Left renal cortex interstitium (tissue), 4 donors: ENCODE measurements at places on chromosomes 16 and 17. TPM values are rescaled to one million over a fixed set of nuclear protein-coding genes. Genes with fewer than 3 reads are reported as not detected.

DNA sequence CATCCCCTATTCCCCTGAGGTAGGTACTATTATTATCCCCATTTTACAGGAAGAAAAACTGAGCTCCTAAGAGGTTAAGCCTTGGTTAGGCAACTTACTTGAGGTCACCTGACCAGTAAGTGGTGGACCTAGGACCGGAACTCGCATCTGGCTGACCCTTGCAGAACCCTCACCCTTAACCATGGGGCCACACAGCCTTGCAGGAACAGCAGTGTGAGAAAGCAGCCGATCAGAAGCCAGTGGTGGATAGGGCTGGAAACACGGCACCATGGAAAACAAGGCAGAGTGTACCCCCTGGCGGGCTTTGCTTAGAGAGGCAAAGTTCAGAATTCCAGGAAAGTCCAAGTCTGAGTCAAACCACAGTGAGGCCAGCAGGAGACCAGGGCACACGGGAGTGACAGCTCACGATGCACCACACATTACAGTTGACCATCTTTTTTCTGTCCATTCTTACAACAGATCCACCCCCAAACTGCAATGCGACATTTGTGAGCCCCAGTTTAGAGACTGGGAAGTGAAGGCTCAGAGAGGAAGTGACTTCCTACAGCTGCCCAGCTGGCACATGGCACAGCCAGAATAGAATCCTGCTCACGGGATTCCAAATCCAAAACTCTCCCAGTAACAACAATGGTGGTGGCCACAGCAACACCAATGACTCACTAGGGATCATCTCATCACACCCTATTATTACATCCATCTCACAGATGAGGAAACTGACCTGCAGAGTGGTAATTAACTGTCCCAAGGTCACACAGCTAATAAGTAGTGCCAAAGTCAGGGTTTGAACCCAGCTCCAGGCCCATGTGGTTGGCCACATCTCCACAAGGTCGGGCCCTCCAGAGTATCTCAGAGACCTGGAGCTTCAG, 20.3 kb downstream of the KIFC3 start:
- no peak for DNase-seq

GRCh38 chr16:88358023-88358420, 24.7 kb upstream of the ZNF469 start:
- no peak for DNase-seq

DNA sequence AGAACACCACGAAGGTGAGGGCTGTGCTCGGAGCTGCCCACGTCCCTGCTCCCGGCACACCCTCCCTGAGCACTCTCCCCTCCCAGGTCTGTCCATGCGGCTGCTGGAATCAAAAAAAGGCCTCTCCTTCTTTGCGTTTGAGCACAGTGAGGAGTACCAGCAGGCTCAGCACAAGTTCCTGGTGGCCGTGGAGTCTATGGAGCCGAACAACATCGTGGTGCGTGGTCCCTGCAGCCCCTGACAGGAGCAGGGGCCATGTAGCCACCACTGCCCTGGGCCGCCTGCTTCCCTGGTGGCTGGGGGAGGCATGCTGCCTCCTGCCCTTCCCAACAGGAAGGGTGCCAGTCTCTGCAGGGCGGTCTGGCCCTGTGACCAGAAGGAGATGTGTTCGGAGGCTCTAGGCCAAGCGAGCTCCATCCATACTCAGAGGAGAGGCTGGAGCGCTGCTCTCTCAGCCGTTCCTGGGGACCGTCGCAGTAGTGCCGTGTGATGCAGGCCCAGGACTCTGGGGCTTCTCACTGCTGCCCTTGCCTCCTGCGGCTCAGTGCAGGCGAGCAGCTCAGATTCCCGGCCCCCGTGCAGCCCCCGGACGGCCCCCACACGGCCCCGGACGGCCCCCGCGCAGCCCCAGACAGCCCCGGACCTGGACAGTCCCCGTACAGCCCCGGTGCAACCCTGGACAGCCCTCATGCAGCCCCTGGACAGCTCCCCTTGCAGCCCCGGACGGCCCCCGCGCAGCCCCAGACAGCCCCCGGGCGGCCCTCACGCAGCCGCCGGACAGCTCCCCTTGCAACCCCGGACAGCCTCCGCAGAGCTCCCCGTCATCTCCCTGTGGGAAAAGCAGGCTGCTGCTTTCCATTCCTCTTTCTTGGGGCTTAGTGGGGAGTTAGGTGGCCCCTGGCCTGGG, 20.5 kb downstream of the TCF25 start:
- no peak for DNase-seq

The KRTAP1-5 gene
- not detected for polyA plus RNA-seq

DNA sequence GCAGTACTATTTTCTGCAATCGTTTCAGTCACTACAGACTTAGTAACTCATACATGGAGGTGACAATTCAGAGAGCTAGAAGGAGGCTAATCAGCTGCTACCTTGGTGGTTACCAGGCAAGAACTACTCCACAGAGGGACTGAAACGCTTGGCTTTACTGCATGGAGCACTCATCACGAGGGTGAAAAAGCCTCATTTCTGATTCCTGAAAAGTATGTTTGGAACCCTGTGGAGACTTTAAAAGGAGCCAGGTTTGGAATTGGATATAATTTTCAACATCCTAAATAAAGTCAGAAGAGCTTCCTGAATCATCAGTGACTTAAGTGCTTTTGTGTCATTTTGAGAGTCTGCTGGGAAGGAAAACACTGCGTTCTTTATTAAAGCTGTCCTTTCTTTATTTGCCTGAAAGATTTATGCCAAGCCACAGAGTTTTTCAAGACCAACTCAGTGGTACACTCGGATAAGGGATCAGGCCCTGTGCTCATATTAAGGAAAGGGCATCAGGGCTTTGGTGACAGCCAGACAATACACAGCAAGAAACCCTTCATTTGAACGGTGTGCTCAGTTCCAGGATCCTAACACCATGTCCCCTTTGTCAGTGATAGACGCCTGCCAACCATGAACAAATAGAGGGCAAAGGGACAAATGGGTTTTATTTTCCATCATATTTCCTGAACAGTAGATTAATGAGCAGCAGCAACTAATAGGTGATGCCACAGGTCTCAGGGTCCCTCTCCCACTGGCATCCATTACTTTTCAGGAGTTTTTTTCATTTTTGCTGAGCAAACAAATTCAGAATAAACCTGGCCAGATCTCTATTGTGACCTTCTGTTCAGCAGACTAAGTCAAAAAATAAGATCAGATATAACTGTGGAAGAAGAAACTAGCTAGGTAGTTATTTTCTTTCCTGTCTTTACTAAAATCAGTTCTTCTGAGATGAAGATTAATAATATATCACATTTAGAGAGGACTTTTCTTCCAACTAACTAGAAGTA, 80.5 kb upstream of the CLEC18B start:
- no peak for DNase-seq

GRCh38 chr17:70654706-70655105, 485.4 kb downstream of the KCNJ2 start:
- DNase-seq: no peak

- no peak for DNase-seq
These were observed 54.9 kb downstream of the RGS9 start for GRCh38 chr17:65191811-65192740.

DNA sequence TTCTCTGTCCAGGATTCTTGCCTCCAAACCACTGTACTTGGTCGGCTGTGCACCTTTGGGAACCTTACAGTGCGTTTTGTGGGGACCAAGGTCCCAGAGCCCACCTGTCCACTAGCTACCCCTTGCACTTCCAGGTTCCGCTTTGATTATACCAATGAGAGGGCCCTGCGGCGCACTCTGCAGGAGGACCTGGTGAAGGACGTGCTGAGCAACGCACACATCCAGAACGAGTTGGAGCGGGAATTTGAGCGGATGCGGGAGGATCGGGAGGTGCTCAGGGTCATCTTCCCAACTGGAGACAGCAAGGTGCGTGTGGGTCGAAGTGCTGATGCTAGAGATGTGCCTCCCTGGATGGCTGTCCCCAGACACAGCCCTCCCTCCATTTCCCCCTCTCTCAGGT, 18.8 kb downstream of the POLR2A start:
- no peak for DNase-seq

- DNase-seq: no peak
These were observed 86.3 kb downstream of the NLK start for GRCh38 chr17:28128779-28129178.

- DNase-seq: no peak
These were observed 209.7 kb downstream of the MSI2 start for GRCh38 chr17:57466017-57466471.

DNA sequence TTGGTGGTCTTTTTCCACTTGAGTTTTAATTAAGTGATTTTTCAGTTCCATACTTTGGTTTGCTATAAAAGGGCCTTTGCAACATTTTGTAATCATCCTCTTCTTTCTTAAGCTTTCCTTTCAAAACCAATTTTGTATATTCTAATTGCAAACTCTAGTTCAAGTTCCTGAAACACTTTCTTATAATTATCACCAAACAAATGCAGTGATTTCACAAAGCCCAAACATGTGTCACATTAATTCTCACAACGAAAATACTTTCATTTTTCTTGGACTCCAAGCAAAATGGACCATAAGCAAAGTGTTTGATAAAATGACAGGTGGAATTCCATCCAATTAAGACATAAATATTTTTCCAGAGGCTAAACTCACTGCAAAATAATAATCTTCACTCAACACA, 188.2 kb upstream of the IRX5 start:
- no peak for DNase-seq
